ENCODE measurements at places on chromosomes 16 and 17. TPM values are rescaled to one million over a fixed set of nuclear protein-coding genes. Genes with fewer than 3 reads are reported as not detected.

ESRP2 gene
- total RNA-seq, result 0.12 TPM

ATP1B2 gene
- total RNA-seq, result not detected

OR3A2 gene
- total RNA-seq, result under 0.01 TPM

CSF3 gene
- 1.4 TPM for total RNA-seq

UTS2R gene
- not detected for total RNA-seq

NPIPB13 gene
- 0.75 TPM for total RNA-seq

DRC7 gene
- total RNA-seq, result not detected

COX10 gene
- 12.5 TPM for total RNA-seq

HSD3B7 gene
- 28.0 TPM for total RNA-seq

CD300C gene
- not detected for total RNA-seq

NHLRC4 gene
- 2.0 TPM for total RNA-seq

ADAM11 gene
- total RNA-seq, result 0.77 TPM

ADAP2 gene
- total RNA-seq, result 3.0 TPM

CMTM2 gene
- total RNA-seq, result not detected

CFAP119 gene
- total RNA-seq, result 3.8 TPM

CCL23 gene
- total RNA-seq, result not detected

MRPL10 gene
- total RNA-seq, result 22.5 TPM

RFNG gene
- 50.9 TPM for total RNA-seq

HES7 gene
- total RNA-seq, result not detected

CD300E gene
- not detected for total RNA-seq

CMTM4 gene
- total RNA-seq, result 19.6 TPM

CACNG5 gene
- not detected for total RNA-seq

PCTP gene
- total RNA-seq, result 17.0 TPM

C16orf78 gene
- not detected for total RNA-seq

DUS2 gene
- total RNA-seq, result 17.7 TPM

SPN gene
- not detected for total RNA-seq

C16orf74 gene
- 26.5 TPM for total RNA-seq

ZNF785 gene
- 7.5 TPM for total RNA-seq

CRHR1 gene
- total RNA-seq, result not detected

KRT15 gene
- total RNA-seq, result 15.3 TPM

SLC22A31 gene
- 0.25 TPM for total RNA-seq

CES5A gene
- not detected for total RNA-seq

RDM1 gene
- total RNA-seq, result 1.5 TPM

ZFP3 gene
- total RNA-seq, result 1.7 TPM

HOXB1 gene
- total RNA-seq, result not detected

OR1A1 gene
- total RNA-seq, result not detected

ICAM2 gene
- 1.2 TPM for total RNA-seq

CCL8 gene
- not detected for total RNA-seq

SOX8 gene
- total RNA-seq, result under 0.01 TPM

SBK1 gene
- not detected for total RNA-seq
